Fibroblast of skin of back (primary cell): ENCODE measurements at places on chromosomes 12 and 14.

- peak; percentile 63 for DNase-seq
Measured at GRCh38 chr14:76953311-76953945, 75.1 kb downstream of the IRF2BPL start.

DNA sequence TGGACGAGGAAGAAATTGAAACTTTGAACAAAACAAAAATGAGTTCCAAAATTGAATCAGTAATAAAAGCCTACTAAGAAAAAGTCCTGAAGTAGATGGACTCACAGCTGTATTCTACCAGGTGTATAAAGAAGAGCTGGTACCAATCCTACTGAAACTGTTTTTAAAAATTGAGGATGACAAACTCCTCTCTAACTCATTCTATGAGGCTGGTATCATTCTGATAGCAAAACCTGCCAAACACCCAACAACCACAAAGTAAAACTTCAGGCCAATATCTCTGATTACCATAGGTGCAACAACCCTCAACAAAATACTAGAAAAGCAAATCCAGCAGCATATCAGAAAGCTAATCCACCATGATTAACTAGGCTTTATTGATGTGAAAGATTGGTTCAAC, 33.9 kb upstream of the LDHB start:
- DNase-seq: no peak

GRCh38 chr14:61737915-61738314, 24.3 kb upstream of the SNAPC1 start:
- DNase-seq: no peak

DNA sequence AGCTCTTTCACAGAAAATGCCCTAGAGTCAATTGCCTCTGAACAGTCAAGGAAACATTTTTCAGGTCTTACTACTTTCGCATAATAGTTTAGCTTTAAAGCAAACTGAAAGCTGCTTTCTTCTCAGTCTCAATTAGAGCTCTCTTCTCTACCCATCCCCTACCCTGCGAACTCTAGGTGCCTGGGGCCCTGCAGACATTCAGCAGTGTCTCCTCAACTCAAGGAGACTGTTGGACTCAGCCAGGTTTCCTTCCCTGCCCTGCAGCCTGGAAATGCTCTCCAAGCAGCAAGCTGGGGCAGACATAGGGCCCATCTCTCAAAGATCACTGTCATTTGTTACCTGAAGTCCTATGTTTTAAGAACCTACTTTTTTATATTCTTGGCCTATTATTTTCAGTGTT, 312.5 kb upstream of the PRICKLE1 start:
- DNase-seq: no peak

- peak; percentile 2 for DNase-seq
Measured at GRCh38 chr12:96985515-96986362, 78.7 kb downstream of the NEDD1 start.

GRCh38 chr14:74141703-74142102, 56.9 kb downstream of the LIN52 start:
- DNase-seq: no peak

DNA sequence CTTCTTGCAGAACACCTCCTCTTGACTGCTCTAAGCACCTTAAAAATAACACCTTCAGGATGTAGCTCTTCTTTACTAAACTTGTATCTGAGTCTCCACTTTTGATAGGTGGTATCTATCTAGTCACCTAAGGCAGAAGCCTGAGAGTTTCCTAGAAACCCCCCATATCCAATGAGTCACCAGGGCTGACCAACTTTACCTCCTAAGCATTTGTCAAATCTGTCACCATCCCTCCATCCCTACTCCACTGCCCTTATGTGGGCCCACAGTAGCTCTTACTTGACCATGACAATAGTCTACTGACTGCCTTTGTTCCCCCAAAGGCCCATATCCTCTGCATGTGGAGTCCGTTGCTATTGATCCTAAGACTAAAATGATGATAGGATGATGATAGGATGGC, 15.9 kb downstream of the AVIL start:
- no peak for DNase-seq

DNA sequence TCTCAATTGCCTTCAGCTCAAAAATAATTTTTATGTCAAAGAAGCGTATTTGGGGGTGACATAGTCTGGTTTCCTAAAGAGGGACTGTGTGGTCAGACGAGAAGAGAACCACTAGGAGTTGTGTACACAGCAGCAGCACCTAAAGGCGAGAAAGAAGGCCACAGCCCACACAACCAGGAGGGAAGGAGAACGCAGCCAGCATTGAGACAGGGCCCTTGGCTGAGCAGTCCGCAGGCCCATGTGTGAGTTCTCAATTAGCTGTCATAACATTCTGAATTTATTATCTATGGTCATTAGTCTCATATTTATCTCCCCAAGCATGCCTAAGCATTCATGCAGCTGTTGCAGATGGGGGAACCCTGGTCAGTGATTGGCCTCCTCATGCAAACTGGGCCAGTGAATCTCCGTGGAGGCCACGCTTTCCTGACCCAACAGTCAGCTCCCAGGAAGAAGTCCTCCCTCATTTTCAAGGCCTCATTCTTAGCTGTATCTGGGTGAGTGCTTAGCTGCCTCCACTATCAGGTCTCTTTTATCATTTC, 81.2 kb upstream of the ATF7IP start:
- no peak for DNase-seq

DNA sequence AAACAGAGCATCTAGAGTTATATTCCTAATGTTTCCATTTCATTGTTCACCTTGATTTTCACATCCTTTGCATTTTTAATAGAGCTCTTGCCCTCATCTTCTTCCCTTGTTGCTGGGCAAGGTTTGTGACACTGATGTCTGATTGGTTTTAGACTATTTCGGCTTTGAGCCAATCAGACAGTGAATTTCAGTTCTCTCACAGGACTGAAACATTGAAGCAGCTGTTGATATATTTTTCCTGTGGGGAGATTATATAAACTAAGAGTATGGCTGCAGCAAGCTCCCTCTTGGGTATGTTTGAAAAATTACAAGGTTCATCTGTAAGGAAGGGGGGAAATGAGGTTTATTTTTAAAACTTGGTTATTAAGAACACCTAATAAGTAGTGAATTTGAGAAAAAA, 51.2 kb downstream of the ATF7IP start:
- peak; percentile 82 for DNase-seq

- no peak for DNase-seq
Measured at GRCh38 chr14:26589925-26590324, 7.9 kb downstream of the NOVA1 start.

DNA sequence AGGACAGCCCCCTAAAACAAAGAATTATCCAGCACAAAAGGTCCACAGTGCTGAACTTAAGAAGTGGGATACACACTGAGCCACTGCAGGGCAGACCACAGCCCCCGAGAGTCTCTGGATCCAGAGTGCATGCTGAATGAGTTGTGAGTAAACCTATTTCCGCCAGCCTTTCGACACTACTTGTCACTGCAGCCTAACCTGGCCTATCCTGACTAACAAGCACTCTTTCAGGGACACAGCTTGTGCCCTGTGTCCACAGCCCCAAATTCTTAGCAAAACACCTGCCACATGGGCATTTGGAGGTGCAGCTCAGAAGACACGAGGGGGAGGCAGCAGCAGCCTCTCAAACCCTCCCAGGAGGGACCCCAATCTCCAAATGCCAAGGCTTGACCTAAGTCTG, 31.3 kb downstream of the ITPK1 start:
- DNase-seq: no peak

DNA sequence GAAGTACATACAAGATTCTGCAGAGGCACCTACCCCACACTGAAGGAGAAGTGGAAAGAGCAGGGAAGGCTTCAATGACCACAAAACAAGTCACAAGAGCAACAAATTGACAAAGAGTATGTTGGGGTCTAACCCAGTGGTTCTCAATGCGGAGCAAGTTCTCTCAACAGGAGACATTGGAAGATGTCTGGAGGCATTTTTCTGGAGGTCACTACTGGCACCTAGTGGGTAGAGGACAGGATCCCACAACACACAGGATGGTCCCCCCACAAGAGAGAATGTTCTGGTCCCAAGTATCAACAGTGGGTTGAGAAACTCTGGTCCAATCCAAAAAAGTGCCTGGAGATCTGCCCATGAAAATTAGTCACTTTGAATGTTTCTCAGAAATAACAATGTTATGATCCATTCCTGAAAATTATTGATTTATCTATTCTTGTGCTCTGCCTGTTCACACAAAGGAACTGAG, 3.4 kb downstream of the SSH1 start:
- DNase-seq: peak; percentile 92

- DNase-seq: peak; percentile 3
Measured at GRCh38 chr12:8157484-8158198, 826 bp downstream of the ZNF705A start.

- peak; percentile 70 for DNase-seq
Measured at GRCh38 chr12:49331380-49332222, 5.4 kb downstream of the C1QL4 start.

- DNase-seq: no peak
Measured at GRCh38 chr12:26239852-26240815, 44.8 kb downstream of the SSPN start.

DNA sequence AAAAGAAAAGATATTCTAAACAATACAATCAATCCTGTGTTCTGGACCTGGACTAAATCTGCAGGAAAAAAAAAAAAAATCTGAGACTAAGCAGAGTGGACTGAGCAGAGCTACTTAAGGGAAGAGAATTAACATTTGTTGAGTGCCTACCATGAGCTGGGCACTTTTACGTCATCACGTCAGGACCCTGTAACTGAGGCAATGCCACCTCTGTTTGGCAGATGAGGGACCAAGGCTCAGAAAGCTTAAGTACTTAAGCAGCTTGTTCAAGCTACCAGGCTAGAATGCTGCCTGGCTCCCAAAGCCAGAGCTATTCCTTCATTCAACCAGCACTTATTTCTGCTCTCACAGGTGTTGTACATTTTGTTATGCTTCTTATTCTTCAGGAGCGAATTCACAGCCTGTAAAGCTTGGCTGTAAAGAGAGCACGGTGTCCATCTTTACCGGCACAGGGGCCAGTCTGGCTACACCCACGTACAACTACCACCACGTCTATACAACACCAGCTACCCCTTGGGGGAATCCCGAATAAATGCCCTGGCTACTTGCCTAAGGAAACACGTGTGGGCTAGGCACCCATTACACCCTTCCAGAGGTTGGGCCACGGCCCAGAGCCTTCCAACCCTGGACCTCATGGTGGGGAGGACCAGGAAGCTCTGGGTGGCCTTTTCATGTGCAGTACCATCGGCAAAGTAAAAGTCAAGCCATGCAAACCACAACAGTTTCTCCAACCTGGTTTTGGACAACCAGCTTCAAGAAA, 27.0 kb downstream of the TMCC3 start:
- no peak for DNase-seq

GRCh38 chr14:70885343-70886022, 21.8 kb upstream of the PCNX1 start:
- no peak for DNase-seq

DNA sequence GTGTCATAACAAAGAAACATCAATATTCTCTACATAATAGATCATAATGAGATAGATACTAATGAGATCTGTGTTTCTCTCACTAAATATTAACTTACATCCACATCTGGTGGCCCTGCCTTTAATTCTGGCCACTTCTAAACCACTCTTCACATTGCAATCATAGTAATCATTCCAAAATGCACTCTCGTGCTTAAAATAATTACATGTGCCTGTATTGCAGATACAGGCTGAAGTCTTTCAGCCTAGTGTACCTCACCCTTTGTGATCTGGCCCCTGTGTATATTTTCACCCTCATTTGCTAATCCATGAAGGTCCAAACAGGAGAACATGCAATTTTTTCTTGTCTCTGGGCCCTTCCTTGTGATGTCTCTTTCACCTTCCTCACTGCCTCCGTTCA, 108.0 kb downstream of the LIN7A start:
- DNase-seq: no peak

DNA sequence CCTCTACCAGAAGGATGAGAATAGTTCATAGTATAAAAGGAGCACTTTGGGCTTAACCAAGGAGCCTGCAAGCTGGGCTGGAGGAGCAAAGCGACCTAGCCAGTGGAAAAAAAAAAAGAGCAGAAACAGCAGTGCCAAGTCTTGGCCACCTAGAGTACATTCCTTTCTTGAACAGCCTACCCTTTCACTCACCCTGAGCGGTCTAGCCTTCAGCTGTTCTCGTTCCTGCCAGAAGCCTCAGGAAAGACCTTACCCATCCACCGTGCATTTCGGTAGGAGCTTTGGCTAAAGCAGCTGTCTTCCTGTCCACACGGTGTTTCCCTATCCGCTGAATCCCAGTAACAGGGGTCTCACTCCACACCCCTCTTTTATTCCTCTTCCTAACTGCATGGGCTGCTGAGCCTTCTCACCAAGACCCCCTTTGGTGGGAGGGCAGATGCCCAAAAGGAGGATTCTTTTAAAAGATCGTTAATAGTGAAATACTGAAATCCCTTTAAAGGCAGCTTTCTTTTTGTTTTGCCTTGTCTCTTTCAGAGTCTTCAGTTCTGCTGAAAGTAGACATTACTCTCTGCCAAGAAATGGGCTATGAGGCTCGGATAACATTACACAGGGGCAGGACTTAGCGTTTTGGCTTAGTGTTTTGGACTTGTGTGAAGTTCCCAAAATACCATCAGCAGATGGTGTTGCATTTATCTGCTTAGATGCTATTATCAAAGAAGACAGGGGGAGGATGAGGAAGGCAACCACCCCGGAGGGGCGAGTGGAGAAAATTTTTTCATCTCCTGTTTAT, 88.5 kb upstream of the METAP2 start:
- DNase-seq: no peak

- DNase-seq: no peak
Measured at GRCh38 chr12:132100306-132101065, 43.6 kb downstream of the DDX51 start.

- DNase-seq: no peak
Measured at GRCh38 chr14:37565550-37565949, 29.5 kb downstream of the FOXA1 start.

GRCh38 chr12:106195621-106196027, 52.2 kb downstream of the CKAP4 start:
- DNase-seq: peak; percentile 48

- no peak for DNase-seq
Measured at GRCh38 chr14:75138492-75138891, 11.6 kb upstream of the NEK9 start.

GRCh38 chr12:59689776-59690175, 93.9 kb downstream of the SLC16A7 start:
- peak; percentile 41 for DNase-seq

GRCh38 chr12:92146497-92147224, 1.0 kb upstream of the BTG1 start:
- DNase-seq: no peak

DNA sequence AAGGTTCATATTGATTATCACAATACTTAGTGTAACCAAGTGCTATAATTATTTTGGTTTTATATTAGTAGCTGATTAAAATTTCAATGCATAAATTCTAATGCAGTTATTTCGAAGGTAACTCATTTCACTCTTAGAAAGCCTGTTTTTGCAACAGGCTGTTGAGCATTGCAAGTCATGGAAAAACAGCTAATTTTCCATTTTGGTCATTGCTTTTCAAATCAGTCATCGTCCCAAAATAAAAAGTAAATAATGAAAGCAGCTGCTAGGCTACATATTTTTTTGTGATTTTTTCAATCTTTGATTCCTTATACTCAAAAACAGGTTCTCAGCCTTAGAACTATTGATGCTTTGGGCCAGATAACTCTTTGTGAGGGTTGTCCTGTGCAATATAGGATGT, 22.9 kb downstream of the VEZT start:
- DNase-seq: no peak

- peak; percentile 85 for DNase-seq
Measured at GRCh38 chr12:2284857-2285256, 232.1 kb downstream of the CACNA1C start.
